ENCODE measurements at places on chromosomes 5 and 9.

GRCh38 chr5:170475294-170476000 is 28.4 kb upstream of the KCNIP1 start:
- H3K27me3 ChIP-seq, result peaks cover 13% of the 10 kb centered on the region
- H3K4me1 ChIP-seq, result no peaks in the 10 kb centered on the region
- H3K4me3 ChIP-seq, result no peak overlapping the region
- no peaks in the 10 kb centered on the region for H3K36me3 ChIP-seq
- DNase-seq, result no peak

DNA sequence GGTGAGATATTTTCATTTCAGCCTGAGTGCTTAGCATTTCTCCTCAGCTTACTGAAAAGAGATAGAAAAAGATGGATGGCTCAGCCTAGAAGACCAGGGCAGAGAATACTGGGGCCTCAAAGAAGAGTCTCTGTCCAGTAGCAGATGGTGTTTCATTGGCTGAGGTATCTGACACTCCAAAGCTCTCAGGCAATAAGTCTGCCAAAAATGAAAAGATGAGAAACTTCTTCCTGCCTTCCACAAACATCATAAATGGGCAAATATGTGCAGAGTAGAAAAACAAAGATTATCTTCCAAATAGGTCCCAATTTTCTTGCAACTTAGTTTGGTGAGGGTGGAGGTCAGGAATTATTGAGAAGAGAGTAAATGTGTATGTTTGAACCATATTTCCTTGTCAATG is 87.4 kb upstream of the ICE1 start:
- H3K36me3 ChIP-seq, result no peaks in the 10 kb centered on the region
- no peaks in the 10 kb centered on the region for H3K4me1 ChIP-seq
- H3K27ac ChIP-seq, result no peak overlapping the region
- H3K27me3 ChIP-seq, result no peaks in the 10 kb centered on the region
- H3K4me3 ChIP-seq, result no peak overlapping the region

GRCh38 chr9:6098431-6098830 is 83.0 kb upstream of the RANBP6 start:
- H3K4me3 ChIP-seq, result no peak overlapping the region
- H3K27me3 ChIP-seq, result peaks cover 7% of the 10 kb centered on the region
- H3K36me3 ChIP-seq, result no peaks in the 10 kb centered on the region

DNA sequence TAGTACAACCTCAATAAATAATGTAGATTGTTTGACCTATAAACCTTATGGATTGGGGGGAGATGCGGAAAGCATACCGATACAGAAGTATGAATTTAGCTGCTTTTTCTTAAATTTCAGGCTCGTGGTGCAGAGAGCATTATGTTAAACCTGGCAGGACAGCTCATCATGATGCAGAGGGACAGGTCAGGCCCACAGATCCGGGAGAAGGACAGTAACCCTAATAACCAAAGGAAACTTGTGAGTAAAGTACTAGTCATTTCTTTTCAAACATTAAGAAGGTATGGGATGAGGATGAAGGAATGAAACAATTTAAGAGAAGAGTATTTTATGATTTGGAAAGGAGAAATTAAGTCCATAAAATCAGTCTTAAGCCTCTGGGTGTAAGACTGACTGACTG is 70.5 kb downstream of the ERMP1 start:
- peaks cover 36% of the 10 kb centered on the region for H3K4me1 ChIP-seq
- H3K36me3 ChIP-seq, result peaks cover 56% of the 10 kb centered on the region
- no peak overlapping the region for H3K4me3 ChIP-seq
- H3K27me3 ChIP-seq, result no peaks in the 10 kb centered on the region
